ENCODE measurements at places on chromosomes 12 and 14.

- no peak for DNase-seq
These were observed 11.5 kb upstream of the CPM start for GRCh38 chr12:68944296-68945076.

DNA sequence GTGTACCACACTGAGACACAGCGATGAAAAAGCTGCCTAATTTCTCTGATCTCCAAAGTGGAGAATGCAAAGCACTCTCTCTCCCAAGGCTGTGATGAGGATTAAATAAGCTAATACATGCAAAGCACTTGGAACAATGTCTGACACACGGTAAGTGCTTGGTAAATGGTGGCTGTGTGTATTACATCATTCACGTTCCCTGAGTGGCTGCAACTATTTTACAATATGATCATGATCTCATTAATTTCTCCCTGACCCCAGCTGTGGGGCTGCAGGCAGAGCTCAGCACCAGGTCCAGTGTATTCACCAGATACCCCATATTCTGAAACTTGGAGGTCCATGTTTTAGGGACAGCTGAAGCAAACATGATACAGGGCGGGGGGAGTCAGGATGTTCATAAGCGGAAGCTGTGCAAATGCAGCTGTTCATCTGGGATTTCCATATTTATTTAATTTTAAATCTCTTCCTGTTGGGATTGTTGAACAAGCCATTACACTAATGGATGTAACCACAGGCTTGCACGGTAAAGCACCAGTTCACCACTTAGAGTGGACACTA, 106.4 kb downstream of the CCDC60 start:
- no peak for DNase-seq

DNA sequence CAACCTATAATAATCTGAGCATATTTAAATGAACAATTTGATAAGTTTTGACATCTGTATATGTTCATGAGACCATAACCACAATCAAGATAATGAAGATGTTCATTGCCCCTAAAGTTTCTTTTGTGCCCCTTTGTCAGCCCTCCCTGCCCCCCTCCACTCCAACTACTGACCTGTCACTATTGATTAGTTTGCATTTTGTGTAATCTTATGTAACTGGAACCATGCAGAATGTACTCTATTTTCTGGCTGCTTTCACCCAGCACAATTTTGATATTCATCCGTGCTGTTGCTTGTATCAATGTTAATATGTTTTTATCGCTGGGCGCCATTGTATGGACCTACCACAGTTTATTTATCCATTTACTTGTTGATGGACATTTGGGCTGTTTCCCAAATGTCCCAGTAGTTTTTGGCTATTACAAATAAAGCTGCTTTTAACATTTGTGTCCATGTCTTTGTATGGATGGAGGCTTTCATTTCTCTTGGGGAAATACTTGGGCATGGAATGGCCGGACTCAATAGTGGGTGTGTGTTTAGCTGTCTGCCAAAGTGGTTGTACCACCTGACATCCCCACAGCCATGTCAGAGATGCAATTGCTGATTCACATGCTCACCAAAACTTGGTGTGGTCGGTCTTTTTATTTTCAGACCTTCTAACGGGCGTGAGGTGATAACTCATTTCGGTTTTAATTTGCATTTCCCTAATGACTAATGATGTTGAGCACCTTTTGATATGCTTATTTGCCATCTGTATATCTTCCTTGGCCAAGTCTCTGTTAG, 38.9 kb downstream of the EML1 start:
- no peak for DNase-seq

DNA sequence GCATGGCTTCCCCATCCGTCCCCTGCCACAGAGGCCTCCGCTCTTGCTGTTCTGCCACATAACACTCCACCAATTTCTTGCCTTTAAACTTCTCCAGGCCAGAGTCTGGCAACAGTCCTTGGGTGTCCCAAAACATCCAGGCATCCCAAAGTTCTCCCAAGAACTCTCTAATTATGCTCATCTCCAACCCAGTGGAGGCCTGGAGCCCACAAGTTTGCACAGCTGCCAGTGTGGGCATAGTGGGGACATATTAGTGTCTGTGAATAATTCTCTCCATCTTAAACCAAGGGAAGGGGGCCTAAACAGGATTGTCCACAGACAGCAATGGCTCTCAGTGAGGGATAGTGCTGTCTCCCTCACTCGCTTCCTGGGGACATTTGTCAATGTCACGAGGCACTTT, 124.8 kb downstream of the NUAK1 start:
- no peak for DNase-seq

DNA sequence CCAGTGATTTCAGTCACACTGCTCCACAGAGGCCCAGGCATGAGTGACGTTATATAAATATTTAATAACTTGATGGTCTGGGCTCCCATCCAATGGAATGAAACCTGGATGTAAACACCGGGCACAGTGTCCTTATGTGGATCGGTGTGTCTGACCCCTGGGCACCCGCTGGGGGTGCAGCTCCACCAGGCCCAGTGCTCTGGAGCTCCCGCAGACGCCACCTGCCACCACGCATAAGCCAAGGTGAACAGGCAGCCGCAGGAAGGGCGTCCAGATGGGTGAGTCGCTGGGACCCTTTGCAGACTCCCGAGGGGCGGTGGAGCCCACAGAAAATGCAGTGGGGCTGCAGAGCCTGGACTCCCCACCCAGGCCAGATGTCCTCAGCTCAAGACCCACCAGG, 121.6 kb downstream of the SCARB1 start:
- DNase-seq: no peak
